ENCODE measurements at places on chromosomes 4 and X. TPM values are rescaled to one million over a fixed set of nuclear protein-coding genes. Genes with fewer than 3 reads are reported as not detected.

Gene RBM46
- 0.10 TPM for total RNA-seq

Gene PITX2
- total RNA-seq: 0.33 TPM

Gene GRIA2
- total RNA-seq: not detected

Gene XKRX
- total RNA-seq: under 0.01 TPM

Gene PDE6B
- total RNA-seq: 1.5 TPM

Gene ANKRD50
- 65.2 TPM for total RNA-seq

Gene PDLIM5
- 212 TPM for total RNA-seq

Gene ADH7
- total RNA-seq: not detected

Gene PRR32
- not detected for total RNA-seq

Gene MAGEA3
- not detected for total RNA-seq

Gene EFNB1
- 32.3 TPM for total RNA-seq

Gene CPLX1
- 0.33 TPM for total RNA-seq

Gene EIF2S3
- 285 TPM for total RNA-seq

All from vein endothelial cell (primary cell).